AG09319 (cell line): ENCODE measurements at places on chromosomes 1 and 21.

GRCh38 chr1:65255035-65255655 is 54.2 kb upstream of the DNAJC6 start:
- no peak for DNase-seq

- no peak for DNase-seq
Observed at GRCh38 chr1:65068202-65069010, 79.6 kb upstream of the AK4 start.

- no peak for DNase-seq
Observed at GRCh38 chr1:105172788-105173187, 1423.1 kb downstream of the AMY1C start.

DNA sequence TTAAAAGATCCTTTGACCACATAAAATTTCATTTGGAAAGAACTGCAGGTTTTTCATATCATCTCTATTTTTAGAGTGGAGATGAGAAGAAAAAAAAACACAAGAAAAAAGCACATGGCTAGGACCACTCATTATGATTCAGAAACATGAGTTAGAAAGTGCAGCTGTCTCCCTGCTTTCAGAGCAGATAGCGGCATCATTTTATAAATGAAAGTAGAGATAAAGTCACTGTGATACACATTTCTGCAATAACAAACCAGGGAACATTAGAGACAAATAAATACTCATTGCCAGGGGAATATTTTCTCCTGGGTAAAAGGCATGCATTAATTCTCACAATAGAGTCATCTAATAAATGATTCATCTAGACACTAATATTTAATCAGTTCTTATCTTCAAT is 87.5 kb upstream of the PLPPR4 start:
- no peak for DNase-seq

DNA sequence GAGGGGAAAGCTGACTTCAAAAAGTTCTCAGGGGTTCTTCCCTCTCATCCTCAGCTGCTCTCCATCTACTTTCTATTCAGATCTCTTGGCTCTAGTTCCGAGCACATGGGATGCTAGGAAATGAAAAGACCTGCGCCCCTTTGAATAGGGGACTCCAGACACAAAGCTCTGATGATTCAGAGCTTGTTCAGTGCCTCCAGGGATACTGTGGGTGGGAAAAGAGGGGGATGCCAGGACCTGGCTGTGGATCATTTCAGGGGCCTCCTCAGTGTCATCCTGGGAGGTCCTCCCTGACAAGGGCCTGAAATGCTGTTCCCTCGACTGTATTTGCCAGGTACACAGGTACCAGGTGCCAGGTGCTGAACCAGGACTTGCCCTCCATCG is 943 bp upstream of the KIAA0040 start:
- no peak for DNase-seq

DNA sequence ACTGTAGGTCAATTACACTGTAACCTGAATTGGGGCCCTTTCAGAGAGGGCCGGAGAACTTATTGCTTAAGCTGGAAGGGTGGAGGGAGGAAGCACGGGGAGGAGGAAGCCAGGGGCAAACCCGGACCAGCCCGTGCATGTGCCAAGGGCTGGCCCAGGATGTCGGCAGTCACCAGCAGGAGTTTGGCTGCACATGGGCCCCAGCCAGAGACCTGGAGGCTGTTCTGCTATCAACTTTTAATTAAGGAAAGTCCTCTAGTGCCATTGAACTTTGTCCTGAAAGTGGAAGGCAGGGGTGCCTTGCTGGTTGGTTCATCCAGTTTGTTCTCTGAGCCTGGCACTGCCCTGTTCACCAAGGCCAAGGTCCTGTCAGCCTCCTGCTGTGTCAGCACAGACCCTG is 200.8 kb upstream of the VAMP3 start:
- DNase-seq: no peak

DNA sequence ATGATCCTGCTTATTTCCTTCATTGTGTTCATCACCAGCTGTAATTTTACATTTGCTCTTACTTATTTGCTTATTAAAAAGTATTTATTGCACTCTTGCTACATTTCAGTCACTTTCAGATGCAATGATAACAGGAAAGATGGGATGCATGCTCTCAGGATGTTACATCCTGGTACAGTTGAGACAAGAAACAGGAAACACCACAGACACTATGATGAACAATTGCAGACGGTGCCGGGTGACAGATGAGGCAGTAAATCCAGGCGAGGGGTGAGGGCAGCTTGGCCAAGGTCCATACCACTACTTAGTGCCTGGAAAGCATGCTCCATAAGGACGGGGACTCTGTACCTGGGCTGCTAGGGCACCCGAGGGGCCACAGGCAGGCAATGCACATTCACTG is 156.6 kb upstream of the RAB4A start:
- no peak for DNase-seq

DNA sequence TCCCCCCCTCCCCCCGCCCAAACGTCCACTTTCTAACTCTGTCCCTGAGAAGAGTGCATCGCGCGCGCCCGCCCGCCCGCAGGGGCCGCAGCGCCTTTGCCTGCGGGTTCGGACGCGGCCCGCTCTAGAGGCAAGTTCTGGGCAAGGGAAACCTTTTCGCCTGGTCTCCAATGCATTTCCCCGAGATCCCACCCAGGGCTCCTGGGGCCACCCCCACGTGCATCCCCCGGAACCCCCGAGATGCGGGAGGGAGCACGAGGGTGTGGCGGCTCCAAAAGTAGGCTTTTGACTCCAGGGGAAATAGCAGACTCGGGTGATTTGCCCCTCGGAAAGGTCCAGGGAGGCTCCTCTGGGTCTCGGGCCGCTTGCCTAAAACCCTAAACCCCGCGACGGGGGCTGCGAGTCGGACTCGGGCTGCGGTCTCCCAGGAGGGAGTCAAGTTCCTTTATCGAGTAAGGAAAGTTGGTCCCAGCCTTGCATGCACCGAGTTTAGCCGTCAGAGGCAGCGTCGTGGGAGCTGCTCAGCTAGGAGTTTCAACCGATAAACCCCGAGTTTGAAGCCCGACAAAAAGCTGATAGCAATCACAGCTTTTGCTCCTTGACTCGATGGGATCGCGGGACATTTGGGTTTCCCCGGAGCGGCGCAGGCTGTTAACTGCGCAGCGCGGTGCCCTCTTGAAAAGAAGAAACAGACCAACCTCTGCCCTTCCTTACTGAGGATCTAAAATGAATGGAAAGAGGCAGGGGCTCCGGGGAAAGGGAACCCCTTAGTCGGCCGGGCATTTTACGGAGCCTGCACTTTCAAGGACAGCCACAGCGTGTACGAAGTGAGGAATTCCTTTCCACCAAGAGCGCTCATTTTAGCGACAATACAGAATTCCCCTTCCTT is 158.1 kb downstream of the RUNX1 start:
- no peak for DNase-seq

DNA sequence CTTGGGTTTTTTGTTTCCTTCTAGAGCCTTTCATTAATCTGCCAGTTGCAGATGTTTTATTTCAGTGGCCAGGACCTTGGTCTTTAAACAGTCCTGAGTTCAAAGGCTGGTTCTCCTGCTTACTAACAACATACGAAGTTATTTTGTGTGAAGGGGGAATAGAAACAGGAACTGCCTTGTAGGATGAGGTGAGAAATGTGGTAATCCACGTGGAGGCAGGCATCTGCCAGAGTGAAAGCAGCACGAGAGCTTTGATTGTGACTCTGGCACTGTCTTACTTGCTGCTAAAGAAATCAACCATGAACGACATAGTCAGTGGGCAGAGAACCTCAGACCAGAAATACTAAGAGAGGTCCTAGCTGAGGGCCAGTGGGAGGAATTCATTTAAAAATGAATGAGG is 30.4 kb downstream of the TMEM63A start:
- no peak for DNase-seq

DNA sequence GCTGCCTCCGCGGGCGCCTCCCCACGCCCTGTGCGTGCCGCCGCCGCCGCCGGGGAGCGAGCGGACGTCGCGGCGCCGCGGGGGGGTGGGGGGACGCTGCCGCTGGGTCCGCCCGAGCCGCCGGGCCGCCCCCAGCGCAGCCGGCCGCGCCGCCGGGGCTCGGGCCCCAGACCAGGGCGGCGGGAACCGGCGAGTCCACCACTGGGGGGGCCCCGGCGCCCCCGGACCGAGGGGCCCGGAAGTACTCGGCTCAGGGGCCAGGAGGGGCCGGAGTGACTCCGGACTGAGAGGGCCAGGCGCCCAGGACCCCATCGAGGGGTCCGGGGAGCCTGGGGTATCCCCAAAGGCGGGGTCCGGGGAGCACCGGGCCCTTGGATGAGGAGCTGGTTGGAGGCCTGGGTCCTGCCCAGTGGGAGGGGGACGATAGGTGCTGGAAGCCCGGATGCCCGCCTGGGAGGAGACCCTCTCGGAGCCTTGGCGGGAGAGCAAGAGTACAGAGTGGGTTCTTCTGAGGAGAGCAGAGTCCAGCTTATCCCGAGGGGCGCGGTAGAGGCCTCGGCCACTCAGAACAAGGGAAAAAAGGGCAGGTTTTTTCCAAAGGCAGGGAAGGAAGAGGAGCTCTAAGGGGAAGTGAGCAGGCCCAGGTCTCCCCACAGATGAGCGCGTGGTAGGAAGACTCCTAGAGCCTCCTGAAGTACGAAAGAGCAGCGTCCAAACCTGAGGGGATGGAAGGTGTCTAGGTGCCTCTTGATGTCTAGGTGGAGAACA is 556 bp downstream of the GMEB1 start:
- no peak for DNase-seq

GRCh38 chr1:89201106-89201794 is 2.5 kb upstream of the GBP4 start:
- DNase-seq: no peak

DNA sequence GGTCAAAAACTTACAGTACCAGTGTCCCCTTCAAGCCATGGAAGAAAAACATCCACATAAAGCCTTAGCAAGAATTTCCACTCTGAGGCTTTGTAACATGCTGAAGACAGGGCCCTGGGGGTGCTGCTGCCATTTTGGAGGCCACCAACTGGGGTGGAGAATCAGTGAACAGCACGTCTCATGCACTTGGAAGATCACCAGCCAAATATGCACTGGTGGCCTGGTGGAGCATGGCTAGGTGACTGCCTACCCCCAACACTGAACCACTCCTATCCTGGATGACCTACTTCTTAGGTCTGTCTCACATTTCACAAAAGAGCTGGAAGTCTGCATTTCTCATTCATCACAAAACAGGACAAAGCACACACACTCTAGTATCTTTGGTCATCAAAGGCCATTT is 126.4 kb downstream of the COL24A1 start:
- no peak for DNase-seq

DNA sequence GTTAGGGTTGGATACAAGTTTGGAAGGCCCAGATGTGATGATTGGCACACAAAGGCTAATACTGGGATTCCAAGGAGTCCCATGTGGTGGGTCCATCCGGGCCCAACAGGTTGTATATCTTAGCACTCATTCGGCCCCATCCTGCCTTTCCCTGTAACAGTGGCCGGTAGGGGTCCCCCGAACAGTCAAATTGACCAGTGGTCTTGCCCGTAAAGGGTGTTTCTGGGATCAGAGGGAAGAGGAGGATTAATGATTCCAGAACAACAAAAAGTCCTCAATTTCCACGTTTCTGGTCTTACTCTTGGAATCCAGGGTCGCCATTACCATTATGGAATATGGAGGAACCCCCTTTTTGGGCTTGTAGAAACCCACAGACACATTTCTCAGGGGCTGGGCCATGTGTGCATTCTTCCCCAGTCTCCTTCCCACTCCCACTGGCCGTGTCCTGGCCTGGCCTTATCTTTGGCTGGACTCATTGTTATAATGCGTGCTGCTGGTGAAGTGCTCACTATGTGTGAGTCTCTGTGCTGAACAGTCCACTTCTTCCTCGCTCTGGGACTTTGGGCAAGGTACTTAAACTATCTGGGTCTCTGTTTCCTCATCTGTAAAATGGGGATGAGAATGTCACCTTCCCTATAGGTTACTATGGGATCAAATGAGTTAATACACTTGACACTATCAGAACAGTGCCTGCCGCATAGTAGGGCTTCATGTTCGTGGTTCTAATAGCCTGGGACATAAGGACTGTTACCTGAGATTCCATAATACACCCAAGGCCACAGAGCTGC is 161.8 kb downstream of the DYRK1A start:
- DNase-seq: no peak
